NCI-H1092 (cell line): ENCODE measurements at places on chromosomes 1 and 21.

- DNase-seq: no peak
These were observed 4.1 kb downstream of the PIK3R3 start for GRCh38 chr1:46128344-46128743.

- no peak for DNase-seq
These were observed 651.6 kb upstream of the CAMK1G start for GRCh38 chr1:208931936-208932335.

DNA sequence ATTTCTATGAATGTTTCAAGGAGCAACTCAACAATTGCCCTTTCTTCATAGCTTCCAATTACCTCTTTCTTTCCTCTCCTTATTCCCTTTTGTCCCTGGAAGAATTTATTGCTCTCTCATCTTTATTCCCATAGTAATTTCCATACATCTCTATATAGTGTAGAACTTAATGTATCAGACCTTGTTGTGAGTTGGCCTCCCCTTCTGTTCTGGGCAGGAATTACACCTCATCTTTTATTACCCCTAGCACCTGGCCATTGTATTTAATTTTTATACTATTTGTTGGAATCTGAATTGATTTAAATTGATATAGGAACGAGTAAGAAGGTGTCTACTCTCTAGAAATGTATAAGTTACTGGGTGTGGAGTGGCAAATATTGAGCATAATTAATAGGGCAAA, 114.5 kb downstream of the CACHD1 start:
- no peak for DNase-seq

- DNase-seq: no peak
These were observed 532.3 kb upstream of the USP24 start for GRCh38 chr1:55747408-55747841.

- no peak for DNase-seq
These were observed 1.3 kb downstream of the CMPK1 start for GRCh38 chr1:47334765-47335435.

DNA sequence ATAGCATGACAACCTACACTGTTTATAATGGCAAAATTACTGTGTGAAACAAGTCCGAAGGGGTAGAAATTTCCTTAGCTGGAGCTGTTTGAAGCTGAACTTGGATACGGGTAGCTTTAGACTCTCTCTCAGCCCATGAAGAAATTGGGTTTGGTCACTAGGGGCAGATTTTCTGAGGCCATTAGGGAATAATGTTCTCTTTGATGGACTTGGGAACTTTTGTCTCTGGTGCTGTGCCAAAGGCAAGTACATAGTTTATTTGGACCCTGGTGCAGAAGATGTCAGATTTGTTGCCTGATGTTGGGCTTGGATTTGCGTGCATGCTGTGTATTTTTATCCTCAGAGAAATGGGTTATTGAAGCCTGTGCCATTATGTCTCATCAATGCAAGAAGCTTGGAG, 109.6 kb downstream of the VPS13D start:
- peak; percentile 85 for DNase-seq

- no peak for DNase-seq
These were observed 74.3 kb downstream of the TNFSF18 start for GRCh38 chr1:172976222-172977041.

DNA sequence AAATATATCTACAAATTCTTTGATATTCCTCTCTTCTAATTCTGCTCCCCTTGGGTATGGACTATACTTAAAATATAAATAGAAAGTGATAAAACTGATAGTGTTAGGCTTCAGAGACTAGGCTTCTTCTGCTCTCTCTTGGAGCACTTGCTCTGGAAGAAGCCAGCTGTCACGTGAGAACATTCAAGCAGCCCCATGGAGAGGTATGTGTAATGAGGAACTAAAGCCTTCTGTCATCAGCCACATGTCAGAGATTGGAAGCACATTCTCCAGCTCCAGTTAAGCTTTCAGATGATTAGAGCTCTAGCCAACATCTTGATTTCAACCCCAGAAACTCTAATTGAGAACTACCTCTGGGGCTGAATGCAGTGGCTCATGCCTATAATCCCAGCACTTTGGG, 34.3 kb downstream of the XKR8 start:
- DNase-seq: no peak

DNA sequence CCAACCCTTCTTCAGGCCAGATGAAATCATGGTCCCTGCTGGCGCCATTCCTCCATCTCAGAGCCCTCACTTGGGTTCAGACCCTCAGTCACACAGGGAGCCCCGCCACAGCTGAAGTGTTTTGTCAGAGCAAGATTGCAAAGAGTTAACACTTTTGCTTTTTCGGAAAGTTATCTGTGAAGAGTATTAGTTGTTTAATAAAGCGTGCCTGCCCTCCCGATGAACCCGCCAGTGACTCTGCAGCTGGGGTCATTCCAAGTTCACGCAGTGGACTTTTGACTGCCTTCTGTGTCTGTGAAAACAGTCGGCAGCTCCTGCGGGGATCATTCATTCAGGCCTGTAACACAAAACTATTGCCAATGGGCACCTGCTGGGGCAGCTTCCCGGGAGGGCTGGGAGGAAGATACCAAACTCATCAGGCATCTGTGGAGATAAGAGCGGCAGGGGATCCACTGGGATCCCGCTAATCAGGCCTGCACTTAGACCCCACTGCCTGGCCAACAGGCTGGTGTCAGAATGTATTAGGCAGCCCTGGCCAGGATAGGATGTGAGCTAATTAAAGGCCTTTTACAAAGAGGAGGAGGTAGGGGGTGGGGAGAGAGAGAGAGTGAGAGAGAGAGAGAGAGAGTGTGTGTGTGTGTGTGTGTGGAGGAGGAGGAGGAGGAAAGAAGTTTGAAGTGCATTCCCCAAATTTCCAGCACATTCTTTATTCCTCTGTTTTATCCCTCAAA, 184.5 kb downstream of the DHRS3 start:
- peak; percentile 41 for DNase-seq

GRCh38 chr1:113088972-113089371, 16.0 kb downstream of the LRIG2 start:
- no peak for DNase-seq

- no peak for DNase-seq
These were observed 178.8 kb downstream of the NRIP1 start for GRCh38 chr21:14886001-14886400.

DNA sequence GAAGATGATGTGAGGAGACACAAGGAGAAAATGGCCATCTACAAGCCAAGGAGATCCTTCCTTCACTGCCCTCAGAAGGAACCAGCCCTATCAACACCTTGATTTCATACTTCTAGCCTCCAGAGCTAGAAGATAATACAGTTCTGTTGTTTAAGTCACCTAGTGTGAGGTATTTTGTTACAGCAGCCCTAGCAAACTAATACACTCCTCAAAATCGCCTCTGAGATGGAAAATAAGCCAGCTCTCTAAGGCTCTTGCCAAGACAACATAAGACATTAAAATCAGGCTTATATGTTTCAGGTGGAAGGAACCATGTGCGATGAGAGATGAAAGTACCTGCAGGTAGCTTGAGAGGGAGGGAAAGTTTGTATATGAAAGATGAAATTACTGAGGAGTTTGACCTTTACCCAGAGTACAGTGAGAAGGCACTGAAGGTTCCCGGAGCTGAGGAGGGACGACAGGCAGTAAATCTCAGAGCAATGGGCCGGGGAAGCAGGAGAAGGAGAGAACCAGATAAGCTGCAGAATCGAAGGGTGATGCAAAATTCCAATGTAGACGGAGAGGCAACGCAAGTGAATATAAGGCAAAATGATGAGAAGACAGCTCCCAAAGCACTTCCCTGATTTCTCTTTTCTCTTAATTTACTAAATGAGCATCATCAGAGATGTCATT, 84.7 kb downstream of the HHIPL2 start:
- no peak for DNase-seq

GRCh38 chr1:229108598-229109201, 162.2 kb upstream of the RAB4A start:
- no peak for DNase-seq

GRCh38 chr1:110676970-110677369, 2.2 kb upstream of the KCNA3 start:
- peak; percentile 65 for DNase-seq

DNA sequence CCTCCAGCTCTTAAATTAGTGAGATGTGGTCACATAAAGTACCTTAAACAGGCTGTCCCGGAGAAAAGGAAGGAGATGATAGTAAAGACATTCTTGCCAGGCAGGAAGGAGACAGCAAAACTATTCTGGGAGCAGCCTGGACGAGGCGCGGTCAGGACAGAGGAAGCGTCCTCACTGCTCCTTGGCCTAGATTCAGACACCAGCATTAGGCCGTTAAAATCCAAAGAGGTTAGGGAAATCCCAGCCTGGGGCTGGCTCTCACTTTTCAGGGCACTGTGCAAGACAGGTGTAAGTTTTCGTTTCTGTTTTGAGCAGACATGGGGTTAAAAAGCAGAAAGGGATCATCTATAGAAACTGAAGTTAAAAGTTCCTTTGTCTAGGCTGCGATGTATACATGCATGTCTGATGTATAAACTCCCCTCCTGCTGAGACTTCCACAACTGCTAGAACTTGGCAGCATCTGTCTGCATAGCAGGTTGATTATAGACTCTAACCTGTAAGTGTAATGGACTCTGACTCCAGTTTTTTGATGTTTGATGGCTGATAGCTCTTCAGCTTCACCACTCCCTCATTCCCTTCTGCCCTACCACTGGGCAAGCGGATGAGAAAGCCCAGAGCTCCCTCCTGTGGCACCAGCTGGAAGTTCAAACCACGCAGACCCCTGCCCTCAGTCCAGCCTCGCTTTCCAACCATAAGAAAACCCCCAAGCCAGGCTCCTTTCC, 21.5 kb downstream of the STPG1 start:
- DNase-seq: peak; percentile 15

- no peak for DNase-seq
These were observed 10.9 kb downstream of the PCSK9 start for GRCh38 chr1:55050283-55050682.

GRCh38 chr1:217134857-217135568, 411.8 kb upstream of the ESRRG start:
- peak; percentile 83 for DNase-seq

DNA sequence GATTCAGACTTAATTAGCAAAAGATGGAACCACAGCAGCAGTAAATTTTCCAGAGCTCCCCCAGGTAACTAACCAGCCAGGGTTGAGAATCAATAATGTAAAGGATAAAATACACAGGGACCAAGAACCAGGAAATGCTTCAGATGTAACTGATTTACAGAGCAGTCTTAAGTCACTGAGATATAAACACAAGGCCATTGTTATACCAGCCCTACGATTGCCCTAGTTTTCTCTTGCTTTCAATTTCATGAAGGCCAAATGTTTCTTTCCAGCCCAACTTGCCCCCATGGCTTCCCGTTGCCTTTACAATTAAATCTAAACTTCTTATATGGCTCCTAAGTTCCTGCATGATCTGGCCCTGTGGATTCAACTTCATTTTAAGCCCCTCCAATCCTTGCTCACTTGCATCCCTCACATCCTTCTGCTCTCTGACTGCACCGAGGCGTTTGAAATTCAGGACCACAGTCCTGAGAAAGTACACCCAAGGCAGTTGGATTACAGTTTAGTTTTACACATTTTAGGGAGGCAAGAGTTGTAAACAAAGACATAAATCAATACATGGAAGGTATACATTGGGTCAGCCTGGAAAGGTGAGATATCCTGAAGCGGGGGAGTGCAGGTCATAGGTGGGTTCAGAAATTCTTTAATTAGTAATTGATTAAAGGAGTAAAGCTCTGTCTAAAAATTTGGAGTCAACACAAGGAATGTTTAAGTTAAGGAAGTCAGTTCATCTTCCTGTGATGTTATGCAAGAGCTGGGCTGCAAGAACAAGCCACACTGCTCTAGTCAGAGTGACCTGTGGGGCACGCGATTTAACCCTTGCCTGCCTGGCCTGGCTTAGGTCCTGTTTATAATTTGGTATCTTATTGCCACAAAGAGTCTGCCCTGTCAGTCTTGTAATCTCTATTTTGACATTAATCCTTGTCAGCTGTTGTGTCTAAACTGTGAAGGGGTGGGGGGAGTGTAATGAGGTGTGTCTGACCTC, 69.9 kb upstream of the COG2 start:
- no peak for DNase-seq

GRCh38 chr21:41611441-41611840, 103.5 kb upstream of the TMPRSS2 start:
- DNase-seq: no peak

DNA sequence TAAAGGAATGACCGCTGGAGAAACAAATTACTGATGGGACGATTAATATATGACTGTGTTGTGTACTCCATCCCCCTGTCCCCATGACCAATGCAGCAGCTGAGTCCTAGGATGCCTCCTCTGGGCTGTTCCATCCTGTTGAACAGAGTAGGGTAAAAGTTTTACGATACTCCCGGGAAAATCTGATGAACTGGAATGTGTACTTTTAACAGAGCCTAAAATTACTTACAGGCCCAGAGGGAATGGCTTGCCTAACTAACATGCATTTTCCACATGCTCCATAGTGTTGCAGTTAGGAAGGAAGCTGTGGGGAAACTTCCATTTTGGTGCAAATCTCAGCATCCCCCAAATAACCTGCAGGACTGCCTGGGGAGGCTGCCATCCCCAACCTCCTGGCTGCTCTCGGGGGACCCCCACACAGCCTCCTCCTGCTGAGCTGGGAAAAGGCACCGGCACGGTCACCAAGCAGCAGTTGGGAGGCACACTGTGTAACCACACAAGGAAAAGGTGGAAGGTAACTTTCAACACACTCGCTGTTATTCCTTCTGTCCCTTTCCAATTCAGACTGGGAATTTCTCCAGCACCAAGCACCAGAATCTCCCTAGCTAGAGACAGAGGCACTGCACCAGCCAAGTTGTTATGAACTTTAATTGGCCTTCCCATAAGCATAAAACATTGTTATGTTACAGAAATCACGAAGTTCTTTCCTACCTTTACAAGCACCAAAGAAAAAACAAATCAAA, 97.2 kb downstream of the BCAR3 start:
- no peak for DNase-seq

GRCh38 chr1:207766569-207766968, 14.7 kb downstream of the CD46 start:
- DNase-seq: no peak

DNA sequence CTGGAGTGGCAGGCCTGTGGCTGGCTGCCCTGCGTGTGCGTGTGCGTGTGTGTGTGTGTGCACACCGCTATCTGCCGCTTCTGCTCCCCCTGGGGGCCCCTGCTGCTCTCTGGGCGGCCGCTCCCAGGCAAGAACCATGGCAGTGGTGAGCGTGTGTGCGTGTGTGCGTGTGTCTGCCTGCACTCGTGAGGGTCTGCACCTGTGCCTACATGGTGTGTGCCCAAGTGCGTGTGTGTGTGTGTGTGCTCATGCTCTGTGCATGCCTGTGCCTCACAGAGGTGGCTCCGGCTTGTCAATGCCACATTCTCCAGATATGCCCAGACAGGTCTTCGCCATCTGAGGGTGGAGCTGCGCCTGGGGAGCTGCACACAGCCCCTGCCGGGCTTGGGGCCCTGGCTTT, 18.7 kb upstream of the PEX10 start:
- no peak for DNase-seq
